ENCODE measurements at places on chromosomes 7 and 10.

- DNase-seq, result no peak
Observed at GRCh38 chr7:108561047-108561619, 8.4 kb downstream of the THAP5 start.

- DNase-seq, result no peak
Observed at GRCh38 chr10:80188713-80189112, 16.6 kb downstream of the ANXA11 start.

- DNase-seq, result peak; percentile 21
Observed at GRCh38 chr10:14757394-14757793, 17.3 kb downstream of the FAM107B start.

DNA sequence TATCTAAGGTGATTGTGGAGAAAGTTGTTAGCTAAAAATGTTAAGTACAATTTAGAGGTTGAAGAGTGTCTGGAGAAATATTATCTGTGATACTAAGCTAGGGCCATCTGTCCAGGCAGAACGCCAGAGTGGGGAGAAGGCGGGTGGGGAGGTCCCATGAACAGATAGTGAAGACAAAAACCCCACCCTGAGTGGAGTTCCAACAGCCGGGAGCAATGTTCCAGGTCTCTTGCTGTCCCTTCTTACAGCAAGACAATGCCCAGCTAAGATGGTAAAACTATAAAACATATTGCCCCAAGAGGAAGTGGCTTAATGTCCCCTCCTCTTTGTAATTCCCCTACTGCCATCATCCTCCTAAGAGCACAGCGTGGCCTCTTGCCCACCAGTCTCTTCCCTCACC, 10.4 kb upstream of the IL15RA start:
- peak; percentile 3 for DNase-seq

Data from CD4-positive, alpha-beta T cell treated with Interleukin-17A for 1 hour (primary cell).